ENCODE measurements at places on chromosomes 16 and 17.
A peak's percentile ranks its signal among the peaks of the same experiment; 100 is the strongest.

DNA sequence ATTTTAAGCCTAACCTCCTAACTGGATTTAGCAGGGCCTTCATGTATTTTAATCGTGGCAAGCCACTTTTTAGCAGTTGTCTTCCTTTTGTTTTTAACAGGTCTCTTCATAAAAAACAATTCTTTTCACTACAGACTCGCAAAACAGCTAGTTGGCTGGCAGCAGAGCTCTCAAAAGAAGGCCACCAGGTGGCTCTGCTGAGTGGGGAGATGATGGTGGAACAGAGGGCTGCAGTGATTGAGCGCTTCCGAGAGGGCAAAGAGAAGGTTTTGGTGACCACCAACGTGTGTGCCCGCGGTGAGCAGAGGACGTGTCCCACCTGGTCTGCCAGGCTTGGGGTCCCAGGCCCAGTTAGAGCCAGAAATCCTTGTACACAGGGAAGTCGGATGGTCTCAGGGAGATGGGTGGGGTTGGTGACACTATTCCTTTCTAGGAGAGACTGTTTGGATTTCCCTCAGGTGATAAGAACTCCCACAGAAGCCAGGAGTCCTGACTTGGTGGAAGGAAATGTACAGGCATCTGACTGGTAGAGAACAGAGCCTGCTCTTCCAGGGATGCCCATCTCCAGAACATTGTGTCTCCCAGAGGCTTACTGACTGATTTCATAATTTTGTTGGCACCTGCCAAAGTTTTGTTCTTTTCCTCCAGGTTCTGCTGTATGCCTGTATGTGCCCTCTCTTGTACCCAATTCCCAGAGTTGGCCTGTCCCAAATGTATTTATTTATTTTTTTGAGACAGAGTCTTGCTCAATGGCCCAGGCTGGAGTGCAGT lies 14.9 kb upstream of the DDX19A start:
- DNase-seq, result no peak

GRCh38 chr17:55683550-55684315 lies 38.9 kb downstream of the TMEM100 start:
- no peak for DNase-seq

- no peak for DNase-seq
Measured at GRCh38 chr16:70421014-70421413, 17.9 kb downstream of the ST3GAL2 start.

- no peak for DNase-seq
Measured at GRCh38 chr17:10879190-10879836, 41.4 kb upstream of the PIRT start.

GRCh38 chr16:27242398-27242797 lies 26.2 kb downstream of the NSMCE1 start:
- DNase-seq, result no peak

DNA sequence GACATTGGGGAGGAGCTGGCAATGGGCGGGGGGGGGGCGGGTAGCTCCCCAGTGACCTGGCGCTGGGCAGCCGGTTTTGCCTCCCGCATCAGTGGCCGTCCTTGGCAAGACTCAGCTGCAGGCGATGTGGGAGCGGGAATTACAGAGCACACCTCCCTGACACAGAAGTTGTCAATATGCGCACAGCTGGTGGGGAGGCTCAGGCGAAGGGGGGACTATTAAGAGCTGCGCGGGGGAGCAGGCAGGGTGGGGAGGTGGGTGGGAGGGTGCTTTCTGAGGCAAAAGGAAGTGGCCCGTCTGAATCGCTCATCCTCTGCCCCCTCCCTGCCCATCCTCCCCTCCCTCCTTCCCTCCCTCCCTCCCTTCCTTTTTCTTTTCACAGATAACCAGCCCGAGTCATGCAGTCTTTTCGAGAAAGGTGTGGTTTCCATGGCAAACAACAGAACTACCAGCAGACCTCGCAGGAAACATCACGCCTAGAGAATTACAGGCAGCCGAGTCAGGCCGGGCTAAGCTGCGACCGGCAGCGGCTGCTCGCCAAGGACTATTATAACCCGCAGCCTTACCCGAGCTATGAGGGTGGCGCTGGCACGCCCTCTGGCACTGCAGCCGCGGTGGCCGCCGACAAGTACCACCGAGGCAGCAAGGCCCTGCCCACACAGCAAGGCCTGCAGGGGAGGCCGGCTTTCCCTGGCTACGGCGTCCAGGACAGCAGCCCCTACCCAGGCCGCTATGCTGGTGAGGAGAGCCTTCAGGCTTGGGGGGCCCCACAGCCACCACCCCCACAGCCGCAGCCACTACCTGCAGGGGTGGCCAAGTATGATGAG lies 44.0 kb downstream of the SREBF1 start:
- DNase-seq, result peak; percentile 23

- DNase-seq, result peak; percentile 28
Measured at GRCh38 chr17:57662644-57663308, 82.3 kb downstream of the CCDC182 start.

- no peak for DNase-seq
Measured at GRCh38 chr16:35339337-35339736, 1879.9 kb downstream of the TP53TG3F start.

GRCh38 chr17:59766491-59766890 lies 59.0 kb downstream of the VMP1 start:
- no peak for DNase-seq

- DNase-seq, result no peak
Measured at GRCh38 chr16:47156680-47157215, 13.0 kb upstream of the NETO2 start.

- no peak for DNase-seq
Measured at GRCh38 chr16:86584071-86584685, 5.8 kb downstream of the FOXL1 start.

GRCh38 chr17:43741636-43742035 lies 17.0 kb downstream of the SOST start:
- DNase-seq, result no peak

DNA sequence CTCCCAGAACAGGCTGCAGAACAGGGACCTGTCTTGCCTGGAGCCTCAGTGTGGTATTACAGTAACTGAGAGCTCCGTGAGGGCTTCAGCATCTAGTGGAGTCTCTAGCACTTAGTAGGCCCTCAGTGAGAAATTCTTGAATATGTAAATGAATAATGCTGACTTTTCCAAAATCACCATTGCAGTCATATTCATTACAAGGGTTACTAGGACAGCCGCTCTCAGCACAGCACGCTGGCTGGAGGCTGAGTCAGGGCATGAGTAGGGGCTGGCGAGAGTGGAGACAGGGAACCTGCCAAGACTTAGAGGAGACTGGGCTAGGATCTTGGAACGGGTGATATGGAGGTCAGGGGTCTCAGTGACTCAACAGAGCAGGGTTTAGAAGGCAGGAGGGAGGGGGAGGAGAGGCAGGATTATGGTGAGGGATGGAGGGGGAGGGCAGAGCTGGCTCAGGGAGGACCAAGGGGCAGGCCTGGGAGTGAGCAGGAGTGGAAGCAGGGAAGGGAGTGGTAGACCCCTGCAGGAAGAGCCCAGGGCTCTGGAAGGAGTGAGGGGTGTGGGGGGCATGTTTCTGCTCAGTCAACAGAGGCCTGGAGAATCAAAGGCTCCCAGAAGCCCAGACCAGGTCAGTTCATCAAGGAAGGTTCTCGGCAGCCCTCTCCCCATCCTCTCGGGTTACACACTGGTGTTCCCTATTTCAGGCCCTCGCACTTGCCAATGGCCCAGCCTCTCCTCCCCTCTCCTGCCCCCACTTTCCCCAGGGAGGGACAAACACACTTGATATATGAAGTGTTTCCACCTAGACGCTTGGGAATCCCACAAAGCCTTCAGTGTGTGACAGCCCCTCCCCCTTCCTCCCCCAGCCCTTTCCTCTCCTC lies 42.3 kb downstream of the FZD2 start:
- no peak for DNase-seq

GRCh38 chr17:80822700-80823410 lies 168.8 kb upstream of the CHMP6 start:
- DNase-seq, result no peak

DNA sequence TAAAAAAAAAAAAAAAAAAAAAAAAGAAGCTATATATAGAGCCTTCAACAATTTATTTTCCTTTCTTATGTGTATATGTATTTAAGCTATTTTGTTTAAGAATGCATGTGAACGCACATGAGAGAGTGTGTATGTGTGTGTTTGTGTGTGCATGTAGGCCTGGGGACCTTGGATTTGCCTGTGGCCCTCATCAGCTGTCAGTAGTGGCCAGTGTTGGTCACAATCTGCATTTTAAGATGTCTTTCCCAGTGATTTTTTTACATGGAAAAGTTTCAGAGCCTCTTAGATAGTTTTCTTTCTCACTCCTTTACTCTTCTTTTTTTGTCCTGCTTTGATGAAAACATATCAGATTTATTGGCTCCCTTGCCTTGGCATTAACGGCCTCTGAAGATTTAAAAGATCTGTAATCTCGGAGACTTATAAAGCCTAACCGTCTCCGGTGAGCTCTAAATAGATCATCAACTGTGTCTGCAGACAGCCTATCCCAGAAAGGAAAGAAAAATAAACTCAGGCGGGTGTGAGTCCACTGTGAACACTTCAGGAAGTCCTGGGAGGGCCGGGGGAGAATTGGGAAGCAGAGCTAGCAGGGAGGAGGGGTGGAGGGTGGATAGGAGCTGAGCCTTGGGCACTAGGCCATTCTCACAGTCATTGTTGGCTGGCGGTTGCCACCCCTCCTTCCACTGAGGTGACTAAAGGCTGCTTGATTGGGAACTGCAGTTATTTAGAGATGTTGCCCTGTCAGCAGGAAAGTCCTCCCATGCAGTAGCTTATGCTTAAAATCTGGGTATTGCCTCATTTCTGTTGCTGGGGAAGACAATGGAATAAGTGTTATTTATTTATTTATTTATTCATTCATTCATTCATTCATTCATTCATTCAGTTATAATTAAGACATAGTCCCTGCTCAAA lies 86.8 kb downstream of the WWP2 start:
- DNase-seq, result no peak

DNA sequence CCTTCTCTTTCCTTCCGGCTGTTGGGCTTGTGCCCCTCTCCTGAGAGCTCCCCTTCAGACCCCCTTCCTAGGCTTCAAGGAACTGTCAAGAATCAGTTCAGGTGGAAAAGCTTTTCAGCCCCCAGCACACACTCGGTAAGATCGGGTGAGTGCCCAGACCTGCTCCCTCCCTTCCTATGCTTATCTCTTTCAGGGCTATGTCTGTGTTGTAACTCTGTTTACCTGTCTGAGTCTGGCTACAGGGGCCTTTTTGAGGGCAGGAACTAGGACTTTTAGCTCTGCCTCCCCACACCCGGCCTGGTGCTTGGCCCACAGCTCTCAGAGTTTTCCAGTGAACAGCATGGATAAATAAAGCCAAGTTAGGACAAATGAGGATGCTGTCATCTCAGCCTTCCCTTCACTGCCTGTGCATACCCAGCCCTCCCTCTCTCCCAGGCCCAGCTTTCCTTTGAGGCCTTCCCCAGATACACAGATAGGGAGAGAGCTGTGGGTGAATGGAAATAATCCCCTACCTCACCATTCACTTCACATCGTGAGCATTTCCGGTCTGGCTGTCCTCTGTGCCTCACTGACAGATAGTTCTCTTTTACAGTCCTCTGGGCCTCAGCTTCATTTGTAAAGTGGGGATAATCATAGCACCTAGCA lies 5.7 kb upstream of the MRPS23 start:
- no peak for DNase-seq

DNA sequence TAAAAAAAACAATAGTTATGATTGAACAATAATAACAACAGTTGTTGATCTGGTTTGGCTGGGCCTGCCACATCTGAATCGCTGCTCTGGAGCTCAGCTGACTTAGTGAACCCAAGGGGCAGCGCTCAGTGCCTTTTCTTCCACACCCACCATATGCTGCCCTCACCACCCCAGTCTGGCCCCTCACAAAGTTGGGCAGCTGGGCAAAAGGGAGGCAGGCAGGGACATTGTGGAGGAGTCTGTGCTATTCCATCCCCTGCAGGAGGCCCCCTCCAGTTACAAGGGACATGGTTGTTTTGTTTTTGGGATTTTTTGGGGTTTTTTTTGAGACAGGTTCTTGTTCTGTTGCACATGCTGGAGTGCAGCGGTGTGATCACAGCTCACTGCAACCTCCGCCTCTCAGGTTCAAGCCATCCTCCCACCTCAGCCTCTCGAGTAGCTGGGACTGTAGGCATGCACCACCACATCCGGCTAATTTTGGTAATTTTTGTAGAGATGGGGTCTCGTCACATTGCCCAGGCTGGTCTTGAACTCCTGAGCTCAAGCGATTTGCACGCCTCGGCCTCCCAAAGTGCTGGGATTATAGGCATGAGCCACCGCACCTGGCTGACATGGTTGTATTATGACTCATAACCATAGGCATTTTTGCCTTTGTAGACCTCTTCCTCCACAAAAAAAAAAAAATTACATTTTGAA lies 8.6 kb upstream of the PECAM1 start:
- DNase-seq, result no peak

DNA sequence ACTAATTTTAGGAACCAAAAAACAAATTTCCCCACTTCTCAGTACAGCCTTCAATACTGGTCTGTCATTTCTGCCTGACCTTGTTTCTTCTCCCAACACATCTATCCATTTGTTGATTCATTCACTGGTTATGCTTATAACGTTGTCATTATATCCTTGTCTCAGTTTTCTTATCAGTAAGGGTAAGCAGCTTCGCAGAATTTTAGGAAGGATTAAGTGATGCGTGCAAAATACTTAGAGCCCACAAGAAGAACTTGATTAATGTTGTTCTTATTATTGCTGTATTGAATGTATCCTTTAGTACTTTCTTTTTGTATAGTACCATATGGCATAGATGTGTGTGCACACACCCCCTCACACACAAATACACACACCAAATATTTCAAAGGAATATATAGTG lies 403.5 kb upstream of the HSBP1 start:
- no peak for DNase-seq

DNA sequence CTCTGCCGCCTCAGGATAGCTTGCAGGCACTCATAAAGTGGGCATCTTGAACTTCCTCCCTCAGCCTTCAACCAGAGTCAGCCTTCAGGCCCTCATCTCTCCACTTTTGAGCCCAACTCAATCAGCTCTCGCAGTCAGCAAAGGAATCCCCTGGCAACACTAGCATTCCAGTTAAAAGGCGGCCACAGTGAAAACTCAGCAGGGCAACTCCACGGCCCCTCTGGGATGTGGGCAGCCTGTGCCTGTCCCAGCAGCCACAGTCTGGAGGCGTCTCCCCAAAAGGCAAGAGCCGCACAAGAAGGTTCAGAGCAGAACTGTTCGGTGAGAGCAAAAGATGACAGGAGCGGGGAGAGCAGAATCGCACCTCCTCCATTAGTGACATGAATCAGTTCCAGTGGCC lies 9.0 kb downstream of the TMEM11 start:
- DNase-seq, result no peak

GRCh38 chr16:49928176-49929041 lies 72.5 kb upstream of the ZNF423 start:
- no peak for DNase-seq

DNA sequence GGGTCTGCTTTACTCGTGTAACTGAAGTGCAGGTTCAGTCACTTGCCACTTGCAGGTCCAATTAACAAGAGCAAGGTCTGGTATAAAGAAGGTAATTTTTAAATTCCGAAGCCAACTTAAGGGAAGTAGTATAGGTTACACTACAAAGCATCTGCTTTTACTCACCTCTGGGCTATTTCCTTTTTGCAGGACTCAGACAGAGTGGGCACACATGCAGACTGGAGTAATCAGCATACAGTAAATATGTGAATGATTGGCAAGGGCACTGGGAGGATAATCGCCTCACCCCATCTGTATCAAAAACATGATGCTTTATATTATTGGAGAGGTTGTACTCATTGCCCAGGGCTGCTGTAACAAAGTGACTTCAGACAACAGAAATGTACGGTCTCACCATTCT lies 160.1 kb upstream of the CDH5 start:
- no peak for DNase-seq
